ENCODE measurements at places on chromosomes 7 and 10.
A peak's percentile ranks its signal among the peaks of the same experiment; 100 is the strongest.

DNA sequence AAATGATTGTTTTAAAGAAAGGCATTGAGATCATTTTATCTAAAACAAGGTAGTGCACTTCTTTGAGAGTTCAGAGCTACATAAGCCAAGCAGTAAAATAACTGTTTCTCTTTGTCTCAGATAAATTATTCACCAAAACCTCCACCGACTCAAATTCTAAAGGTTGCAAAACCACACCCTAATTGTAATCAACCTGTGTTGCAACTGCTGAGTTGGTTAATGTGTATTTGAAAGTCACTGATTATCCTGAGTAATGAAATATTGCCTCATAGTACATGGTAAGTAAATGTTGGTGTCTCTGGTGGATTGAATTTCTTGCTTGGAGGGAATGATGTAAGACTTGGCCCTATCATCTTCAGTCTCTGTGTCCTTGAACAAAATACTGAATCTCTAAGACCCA, 35.9 kb upstream of the CYP2C9 start:
- no peak for DNase-seq

DNA sequence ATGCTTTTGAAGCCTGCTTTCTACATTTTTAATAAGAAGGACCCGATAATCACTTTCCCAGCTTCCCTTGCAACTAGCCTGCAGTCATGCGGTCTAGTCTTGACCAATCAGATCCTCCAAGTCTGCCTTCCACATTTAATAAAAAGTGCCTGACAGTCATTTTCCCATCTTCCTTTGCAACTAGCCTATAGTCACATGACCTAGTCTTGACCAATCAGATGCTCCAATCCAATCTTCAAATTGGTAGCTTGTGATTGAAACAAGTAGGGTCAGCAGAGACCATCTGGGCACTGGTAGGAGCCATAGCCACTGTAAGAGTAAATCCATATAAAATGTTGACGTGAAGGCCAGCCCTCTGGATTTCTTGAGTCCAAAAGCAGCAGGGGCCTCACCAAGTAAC, 80.0 kb downstream of the NPTX2 start:
- no peak for DNase-seq

DNA sequence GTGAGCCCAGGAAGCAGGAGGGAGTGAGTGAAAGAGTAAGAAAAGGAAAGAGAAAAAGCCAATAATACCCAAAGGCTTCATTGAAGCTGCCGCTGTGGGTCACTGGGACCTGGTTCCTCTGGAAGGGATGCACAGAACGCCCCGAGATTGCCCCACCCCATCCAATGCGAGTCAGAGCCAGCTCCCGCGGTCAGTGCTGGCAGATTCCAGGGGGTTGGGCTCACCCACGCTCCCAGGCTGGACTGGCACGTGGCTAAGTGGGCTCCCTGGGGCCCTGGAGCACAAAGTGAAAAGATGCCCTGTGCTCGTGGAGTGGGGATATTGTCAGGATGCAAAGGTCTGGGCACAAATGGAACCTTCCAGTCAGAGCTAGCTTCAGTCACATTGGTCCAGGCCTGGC, 117.0 kb downstream of the OAT start:
- DNase-seq, result no peak

- DNase-seq, result no peak
Measured at GRCh38 chr7:1512781-1513656, 8.8 kb upstream of the INTS1 start.

GRCh38 chr7:45880433-45880860, 7.6 kb upstream of the CCDC201 start:
- DNase-seq, result no peak

- peak; percentile 93 for DNase-seq
Measured at GRCh38 chr10:33509231-33509831, 174.9 kb upstream of the NRP1 start.

DNA sequence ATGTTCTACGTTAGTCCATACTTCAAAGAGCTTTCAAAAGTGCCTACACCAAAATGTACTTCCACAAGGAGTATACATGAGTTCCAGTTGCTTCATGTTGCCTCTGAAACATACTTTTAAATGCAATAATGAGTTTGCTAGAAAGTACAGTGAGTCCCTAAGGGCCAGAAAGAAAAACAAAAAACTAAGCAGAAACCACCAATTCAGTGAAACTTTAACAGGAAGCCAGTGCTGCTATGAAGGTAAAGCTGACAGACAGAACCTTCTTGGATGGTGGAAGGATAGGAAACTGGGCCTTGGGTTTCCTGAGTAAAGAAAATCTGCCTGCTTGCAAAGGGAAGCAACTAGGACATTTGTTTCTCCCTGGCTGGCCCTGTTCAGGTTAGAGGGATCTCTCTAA, 104.2 kb downstream of the CTTNBP2 start:
- DNase-seq, result no peak

DNA sequence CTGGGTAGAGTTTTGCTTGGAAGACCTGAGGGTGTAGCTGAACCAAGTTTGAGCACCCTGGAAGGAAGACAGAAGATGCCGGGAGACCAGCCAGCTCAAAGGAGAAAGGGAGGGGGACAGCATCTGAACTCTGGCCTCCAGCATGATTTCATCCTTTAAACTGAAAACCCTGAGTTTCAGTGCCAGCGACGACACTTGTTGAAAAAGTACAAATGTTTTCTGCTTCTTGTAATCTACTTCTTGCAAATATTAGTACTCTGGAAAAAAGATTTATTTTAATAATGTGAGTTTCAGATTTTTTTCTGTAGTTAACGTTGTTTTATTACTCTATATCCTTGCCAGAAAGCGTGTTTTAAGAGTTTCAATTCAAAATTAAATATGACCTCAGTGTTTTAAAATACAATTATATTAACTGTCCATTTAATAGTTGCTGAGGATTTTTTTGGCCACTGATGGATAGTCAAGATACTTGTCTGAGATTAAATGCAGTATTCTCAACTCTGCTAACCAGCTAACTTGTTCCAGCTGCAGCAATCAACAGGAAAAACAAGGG, 227.7 kb downstream of the MGMT start:
- no peak for DNase-seq

DNA sequence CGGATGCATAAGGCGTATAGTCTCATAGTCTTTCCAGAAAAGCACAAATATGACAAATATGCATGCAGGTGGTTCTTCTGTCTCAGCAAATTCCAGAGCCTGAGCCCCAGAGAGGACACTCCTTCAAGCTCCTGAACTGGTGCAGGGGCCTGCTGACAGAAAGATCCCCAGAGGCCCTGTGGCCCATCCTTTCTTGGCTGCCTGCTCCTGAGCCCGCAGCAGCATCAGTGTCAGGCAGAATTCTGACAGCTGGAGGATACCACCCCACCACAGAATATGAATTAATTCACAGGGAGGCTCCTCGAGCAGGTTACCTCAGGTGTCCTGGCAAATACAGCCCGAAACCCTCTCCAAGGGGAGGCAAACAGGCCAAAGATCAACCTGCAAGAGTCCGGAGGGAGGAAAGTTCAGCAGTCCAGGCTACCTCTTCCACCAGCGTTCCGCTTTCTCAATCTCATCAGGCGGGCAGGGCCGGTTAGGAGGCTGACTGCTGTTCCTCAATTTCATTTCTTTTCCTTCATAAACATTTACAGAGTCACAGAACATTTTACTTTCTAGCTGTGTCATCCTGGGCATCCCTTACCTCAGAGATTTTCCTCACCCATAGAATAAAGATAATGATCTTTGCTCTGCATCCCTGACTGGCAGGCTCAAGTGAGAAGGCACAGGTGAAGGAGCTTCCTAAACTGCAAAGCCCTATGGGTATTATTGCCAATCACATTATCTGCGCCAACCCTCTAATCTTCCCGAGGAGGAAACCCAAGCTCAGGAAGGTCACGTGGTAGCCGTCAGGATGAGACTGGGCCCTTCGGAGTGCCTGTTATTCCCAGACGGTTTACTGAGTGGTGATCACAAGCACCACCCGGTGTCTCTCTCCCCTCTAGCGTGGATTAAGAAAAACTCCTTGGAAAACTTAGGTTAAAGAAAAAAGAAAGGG, 1.4 kb downstream of the DNAJB12 start:
- no peak for DNase-seq

DNA sequence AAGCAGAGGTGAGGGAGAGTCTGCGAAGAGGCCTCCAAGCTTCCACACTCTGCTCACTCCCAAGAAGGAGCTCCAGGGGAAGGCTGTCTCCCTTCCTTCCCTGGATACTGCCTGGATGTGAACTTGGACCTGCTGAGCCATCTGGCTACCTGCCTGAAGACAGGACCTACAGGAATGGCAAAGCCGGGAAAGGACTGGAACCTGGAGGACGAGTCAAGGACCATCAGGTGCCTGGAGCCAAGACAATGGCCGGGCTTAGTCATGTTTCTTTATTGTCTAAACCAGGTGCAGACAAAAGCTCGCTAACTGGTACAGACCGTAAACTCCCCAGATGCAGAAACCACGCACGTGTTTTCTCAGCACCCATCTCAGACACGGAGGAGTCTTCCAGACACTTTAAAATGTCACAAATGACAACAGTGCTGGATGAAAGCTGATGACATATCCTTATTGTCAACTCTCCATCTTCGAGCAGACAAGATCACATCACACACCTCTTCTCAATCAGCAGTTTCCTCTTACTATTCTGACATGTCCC, 12.1 kb downstream of the ASB13 start:
- no peak for DNase-seq

GRCh38 chr10:22468570-22469320, 123.4 kb downstream of the SPAG6 start:
- no peak for DNase-seq

DNA sequence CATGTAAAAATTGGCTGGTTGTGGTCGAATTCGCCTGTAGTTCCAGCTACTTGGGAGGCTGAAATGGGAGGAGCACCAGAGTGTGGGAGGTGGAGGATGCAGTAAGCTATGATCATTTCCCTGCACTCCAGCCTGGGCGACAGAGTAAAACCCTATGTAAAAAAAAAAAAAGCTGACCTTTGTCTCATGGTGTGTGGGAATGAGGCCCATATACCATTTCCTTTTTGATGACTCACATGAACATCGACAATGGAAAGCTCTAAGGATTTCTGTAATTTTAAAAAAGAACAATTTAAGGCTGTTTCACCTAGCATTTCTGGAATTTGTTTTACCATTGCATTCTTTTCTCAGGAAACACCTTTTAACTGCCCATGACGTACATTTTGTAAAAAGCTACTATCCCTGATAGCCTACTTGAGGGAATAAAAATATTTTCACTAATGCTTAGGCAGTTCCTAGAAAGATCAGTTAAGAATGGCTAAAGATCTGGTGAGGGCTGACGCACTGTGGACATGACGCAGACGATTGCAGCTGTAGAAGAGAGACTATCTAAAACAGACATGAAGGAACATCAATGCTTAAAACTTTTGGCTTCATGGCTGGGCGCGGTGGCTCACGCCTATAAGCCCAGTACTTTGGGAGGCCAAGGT, 400.6 kb upstream of the IGFBP3 start:
- DNase-seq, result no peak

GRCh38 chr7:130891254-130892094, 157.5 kb upstream of the KLF14 start:
- DNase-seq, result no peak

DNA sequence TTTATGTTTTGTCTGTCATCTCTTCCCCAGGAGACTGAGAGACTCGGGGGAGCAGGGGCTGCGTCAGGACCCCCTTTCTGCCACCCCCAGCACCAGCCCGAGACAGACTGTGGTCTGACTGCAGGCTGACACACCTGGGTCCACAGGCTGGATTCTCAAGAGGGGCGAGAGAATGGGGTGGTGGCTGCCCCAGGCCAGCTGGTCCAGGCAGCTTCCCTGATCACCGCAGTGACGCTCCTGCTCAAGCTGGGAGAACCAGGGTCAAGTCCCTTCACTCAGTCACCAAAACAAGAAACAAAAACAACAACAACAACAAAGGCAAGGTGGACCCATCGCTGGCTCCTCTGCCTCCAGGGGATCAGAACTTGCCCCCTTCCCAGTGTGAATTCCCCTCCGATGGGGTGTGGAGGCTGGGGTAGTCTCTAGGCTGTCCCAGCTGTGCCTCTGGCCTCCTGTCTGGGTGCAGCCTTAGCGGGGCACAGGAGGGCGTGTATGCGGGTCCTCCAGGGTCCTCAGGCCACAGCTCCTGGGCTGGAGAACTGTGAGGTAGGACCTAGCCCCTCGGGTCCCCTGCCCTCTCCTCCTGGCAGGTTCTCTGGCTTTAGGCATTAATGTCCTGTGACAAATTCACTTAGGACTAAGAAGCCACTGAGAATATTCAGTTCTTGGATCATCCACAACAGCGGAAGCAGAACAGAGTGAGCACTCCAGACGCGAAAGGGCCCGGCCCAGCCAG, 40.6 kb downstream of the PRKAG2 start:
- DNase-seq, result no peak

GRCh38 chr7:51455513-51455912, 138.9 kb upstream of the COBL start:
- no peak for DNase-seq

DNA sequence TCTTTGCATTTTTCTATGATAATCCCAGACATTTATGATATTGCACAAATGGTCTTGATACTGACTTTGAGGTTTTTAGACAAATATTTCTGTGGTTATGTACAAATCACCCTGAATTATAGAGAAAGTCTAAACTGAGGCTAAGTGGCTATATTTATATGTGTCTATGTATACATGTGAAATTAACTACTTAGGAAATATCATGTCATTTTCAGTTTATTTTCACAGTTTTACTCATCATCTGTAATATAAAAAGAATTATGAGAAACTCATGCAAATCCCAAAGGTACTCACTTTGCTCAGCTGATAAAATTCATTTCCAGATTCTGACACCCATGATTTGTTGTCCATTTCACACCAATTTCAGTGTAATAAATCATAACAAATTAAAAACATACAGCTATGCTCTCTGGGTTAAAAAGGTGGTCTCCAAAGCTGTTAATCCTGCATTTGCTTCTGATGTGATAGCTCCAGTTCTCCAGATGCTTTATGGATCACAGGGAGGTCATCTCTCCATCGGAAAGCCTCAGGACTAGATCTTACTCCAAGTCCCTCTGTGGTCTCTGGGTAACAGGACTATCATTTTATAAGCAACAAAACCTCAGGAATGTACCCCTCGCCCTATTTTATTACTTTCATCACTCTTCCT, 673.9 kb downstream of the PARD3 start:
- DNase-seq, result no peak

- DNase-seq, result no peak
Measured at GRCh38 chr7:56174875-56175760, 58.9 kb upstream of the NUPR2 start.

DNA sequence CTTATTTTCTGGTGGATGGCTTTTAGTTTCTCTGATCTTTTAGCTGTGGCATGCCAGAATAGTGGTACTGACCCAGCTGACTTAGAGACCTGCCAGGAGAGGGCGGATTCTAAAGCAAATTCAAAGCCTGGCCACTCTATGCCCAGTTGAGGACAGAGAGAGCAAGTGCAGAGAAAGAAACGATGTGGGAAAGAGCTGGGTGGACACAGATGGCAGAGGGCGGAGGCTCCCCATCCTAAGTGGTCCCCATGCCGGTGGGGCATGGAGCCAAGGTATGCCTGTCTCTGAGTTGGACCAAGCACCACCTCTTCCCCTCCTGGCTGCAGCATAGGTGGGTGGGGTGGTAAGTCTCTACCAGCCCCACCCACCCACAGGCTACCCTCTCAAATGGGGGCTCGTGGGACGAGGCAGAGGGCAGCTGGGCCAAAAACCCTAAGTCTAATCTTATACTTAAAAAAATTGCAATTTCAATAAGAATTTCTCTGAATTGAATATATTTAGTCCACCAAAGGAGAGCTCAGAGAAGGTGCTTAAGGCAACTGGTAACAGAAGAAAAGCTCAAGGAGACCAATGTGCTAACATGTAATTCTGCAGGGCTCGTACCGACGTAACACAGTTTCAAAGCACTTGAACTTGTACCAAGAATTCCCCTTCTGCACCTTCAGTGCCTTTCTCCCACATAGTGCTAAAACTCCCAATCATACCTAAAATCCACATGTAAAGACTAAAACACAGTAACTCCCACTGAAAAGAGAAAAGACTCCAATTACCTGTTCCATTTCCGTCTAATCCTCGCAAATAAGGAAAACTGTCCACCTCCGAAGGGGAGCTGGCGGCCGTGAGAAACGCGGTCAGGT, 85.7 kb upstream of the NMT2 start:
- no peak for DNase-seq

Data from SW 1271 (cell line).